ENCODE measurements at places on chromosomes 4 and X.

DNA sequence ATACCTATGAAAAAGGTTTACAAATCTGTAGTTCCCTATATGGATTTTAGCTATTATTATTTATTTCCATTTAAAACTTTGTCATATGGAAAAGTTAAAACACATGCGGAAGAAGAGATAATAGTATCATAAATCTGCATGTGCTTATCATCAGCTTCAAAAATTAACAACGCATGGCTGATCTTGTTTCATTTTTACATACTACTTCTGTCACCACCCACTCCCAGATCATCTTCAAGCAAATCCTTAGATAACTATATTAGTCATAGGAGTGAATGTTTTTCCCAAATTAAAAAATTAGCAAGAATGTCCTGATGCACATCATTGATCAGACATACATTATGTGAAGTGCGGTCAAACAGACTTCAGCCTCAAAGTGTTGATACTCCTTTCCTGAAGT is 24.6 kb upstream of the MOB1B start:
- no peak for DNase-seq

DNA sequence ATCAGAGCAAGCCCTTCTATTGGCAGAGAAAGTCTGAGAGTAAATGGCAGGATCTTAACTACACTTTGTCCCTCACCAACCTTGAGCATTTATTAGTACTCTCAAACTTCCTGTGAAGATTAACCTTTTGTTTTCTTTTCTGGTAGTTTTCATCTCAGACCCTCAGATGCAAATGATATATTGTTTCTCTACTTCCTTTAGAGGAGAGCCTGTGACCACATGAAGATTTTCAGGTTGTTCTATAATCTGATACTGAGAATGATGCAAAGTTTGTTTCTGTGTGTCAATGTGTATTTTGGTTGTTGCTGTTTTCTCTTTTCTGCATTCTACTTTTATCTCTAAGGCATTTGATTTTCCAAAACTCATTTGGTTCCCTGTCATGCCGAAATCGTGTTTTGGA is 165.8 kb upstream of the CYSLTR1 start:
- DNase-seq, result no peak

GRCh38 chr4:85086721-85087120 is 120.2 kb upstream of the WDFY3 start:
- DNase-seq, result no peak

GRCh38 chr4:109648266-109648996 is 54.8 kb downstream of the CASP6 start:
- DNase-seq, result no peak

GRCh38 chrX:4435905-4436304 is 722.5 kb upstream of the PRKX start:
- no peak for DNase-seq

DNA sequence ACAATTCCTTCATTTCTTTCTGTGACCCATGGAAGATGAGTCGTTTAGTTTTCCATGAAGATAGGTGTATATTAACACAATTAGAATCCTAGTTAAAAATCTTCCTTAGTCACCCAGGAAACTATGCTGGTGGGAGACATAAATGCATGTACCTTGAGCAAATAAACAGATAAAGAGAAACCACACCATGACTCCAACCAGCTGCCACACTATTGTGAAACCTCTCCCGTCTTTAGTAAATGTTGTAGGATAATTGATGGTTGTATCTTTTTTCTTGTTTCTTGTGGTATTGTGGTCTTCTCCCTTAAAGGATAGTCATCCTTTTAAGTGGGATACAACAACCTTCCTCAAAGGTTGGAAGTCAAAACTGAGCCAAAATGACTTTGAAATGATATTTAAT is 103.8 kb upstream of the LEF1 start:
- DNase-seq, result no peak

DNA sequence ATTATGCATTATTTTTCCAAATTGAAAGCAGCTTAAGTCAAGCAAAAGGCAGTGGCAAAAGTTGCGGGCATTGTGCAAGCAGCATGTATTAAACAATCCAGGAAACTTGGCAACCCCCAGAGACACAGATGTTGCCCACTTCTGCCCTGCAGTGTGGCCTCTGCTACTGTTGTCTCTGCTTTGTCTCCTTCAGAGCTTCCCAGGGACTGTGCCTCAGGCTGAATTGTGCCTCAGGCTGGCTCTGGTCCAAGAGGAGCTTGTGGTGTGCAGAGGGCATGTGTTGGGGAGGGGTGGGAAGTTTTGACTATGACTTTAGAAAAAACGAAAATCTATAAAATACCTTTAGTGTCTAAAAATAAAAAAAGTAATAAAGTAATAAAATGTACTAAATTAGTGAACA is 201.4 kb downstream of the CCSER1 start:
- peak; percentile 61 for DNase-seq

DNA sequence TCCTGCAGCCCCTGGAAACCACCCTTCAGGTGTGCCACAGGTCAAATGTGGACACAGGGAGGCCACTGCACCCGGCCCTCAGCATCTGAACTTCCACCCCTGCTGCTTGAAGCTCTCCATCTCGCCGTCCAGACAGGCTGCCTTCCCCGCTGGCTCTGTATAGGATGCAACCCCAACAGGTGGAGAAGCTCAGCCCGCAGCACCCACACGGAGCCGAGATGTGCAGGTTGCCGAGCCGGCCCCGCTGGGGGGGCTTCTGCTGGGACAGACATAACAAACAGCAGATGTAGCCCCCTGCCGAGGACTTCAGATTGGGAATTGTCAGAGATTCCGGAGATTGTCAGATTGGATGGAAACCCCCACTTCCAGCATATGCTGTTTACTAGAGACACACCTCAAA is 20.5 kb downstream of the TMEM187 start:
- no peak for DNase-seq

GRCh38 chr4:165986956-165987698 is 114.1 kb downstream of the TLL1 start:
- no peak for DNase-seq

- no peak for DNase-seq
These were observed 1.2 kb downstream of the GEMIN8 start for GRCh38 chrX:14028473-14028872.

GRCh38 chr4:127084666-127085065 is 548.1 kb upstream of the INTU start:
- no peak for DNase-seq

DNA sequence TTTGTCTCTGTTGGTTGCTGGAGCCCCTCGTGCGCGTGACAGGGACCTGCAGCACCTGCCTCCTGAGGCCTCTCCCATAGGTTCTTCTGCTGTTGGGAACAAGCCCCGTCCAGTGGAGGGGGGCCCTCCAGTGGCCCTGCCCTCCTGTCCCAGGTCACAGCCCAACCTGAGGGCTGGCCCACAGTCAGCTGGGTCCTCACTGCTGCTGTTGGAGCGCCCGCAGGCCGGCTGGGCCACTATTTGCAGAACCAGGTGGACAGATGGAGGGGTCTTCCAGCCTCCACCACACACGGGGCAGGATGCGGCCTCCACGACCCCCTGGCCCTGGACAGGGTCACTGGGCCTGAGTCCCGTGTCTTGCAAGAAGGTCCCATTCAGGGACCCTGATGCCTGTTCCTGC is 51.4 kb upstream of the PSAPL1 start:
- no peak for DNase-seq

- no peak for DNase-seq
These were observed 158.6 kb downstream of the TRIML1 start for GRCh38 chr4:188297873-188298272.

- no peak for DNase-seq
These were observed 160.2 kb downstream of the MAGEB5 start for GRCh38 chrX:26376037-26376708.

DNA sequence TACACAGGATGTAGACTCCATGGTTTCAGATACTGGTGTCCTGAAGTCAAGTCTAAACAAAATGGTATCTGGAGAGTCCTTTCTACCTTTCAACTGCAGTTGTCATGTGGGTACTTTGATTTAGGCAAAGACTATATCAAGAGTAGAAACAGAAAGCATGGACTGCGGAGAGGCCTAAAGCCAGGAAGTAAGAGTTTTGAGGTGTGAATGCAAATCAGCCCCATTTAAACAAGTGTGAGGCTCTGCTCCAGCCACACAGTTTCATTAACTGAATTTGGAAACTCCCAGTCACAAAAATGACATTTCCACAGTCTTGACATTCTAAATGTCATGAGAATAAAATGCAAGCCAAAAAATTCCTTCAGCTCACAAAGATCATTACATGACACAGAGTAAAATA is 87.2 kb upstream of the MCF2 start:
- DNase-seq, result no peak

- DNase-seq, result no peak
These were observed 2.1 kb upstream of the POF1B start for GRCh38 chrX:85381602-85382001.

GRCh38 chr4:108619372-108620100 is 840 bp upstream of the RPL34 start:
- no peak for DNase-seq

DNA sequence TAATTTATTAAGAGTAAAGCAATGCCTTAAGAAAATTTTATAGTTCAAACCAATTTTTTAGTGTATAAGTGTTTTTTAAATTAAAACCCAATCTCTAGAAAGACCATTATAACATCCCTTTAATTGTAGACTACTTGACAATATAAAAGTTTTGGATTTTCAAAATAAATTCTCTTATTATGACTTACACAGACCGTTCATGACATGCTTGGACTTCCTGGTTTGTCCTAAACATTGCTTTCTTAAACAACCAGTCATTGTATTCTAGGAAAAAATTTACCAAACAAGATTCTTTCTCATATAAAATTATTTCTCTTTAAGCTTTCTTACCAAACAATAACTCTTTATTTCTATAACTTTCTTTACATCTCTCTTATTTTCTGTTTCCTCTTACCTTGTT is 49.0 kb upstream of the CXorf51A start:
- no peak for DNase-seq

GRCh38 chr4:40227284-40227683 is 30.5 kb downstream of the RHOH start:
- peak; percentile 57 for DNase-seq

DNA sequence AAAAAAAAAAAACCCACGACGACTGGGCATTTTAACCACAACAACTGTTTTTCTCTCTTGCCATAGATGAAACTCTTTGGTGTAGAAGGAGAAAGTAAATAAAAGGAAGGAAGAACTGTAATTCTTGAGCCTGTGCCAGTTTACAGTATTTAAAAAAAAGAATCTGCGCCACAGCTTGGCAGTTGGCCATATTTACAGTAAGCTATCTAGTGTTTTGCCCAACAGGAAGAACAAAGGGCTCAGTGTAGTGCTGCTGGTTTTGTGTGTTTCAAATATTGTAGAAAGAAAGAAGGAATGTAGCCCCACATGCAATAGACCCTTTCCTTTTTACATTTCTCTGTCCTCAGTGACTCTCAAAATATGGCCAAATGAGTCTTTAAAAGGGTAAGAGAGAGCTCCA is 66.1 kb downstream of the NR3C2 start:
- peak; percentile 85 for DNase-seq

- no peak for DNase-seq
These were observed 95.8 kb upstream of the ELOVL6 start for GRCh38 chr4:110294165-110294564.

DNA sequence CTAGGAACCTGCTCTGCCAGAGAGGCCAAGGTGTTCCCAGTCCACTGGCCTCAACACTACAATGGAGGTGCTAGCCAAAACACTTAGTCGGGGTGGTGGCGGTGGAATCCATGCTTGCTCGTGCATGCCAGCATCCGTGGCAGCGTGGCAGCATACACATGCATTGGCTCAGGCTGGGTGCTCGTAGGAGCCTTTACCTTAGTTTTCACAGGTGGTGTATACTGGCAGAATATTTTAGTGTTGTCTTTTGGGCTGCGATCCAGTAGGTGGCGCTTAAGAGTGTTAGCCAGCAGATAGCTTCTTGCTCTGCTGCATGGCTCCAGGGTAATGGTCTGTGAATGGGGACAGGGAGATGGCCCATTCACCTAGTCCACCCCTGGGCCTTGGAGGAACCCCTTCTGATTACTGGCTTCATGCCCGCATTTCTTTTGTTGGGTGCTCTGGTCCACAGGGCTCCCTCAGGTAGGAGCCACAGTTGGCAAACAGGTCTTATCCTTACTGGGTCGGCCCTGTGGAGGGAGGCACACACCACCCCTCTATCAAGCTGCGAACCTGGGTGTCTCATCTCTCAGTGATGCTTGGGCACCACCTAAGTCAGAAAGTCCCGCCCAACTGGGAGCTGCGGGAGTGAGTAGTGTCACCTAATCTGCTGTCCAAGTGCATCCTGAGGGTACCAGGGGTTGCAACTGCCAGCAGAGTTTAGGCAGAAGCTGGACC is 40.0 kb downstream of the RIPPLY1 start:
- DNase-seq, result no peak
